SW480 (cell line): ENCODE measurements at places on chromosomes 11 and 22.

- no peak for DNase-seq
Observed at GRCh38 chr22:19596680-19597398, 72.6 kb upstream of the CLDN5 start.

DNA sequence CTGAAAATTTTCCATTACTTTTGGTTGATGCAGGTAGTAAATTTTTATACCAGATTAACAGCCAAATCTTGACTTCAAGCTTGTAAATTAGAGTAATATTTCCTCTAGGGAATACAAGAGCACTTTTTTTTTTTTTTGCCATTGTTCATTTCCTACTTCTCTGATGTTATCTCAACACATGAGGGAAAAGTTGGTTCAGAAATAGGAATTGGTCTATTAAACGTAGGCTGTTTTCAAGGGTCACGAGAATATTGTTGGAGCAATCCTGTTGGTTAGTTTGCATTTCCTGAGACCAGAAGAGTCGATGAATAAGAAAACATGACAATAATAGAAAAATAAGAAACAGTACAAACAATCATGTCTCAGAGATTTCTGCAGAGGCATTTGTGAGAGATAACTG, 453.9 kb upstream of the CCDC179 start:
- DNase-seq = no peak

- no peak for DNase-seq
Observed at GRCh38 chr11:12259956-12260355, 117.4 kb upstream of the PARVA start.

- DNase-seq = peak; percentile 73
Observed at GRCh38 chr22:21642584-21643448, 714 bp downstream of the SDF2L1 start.

DNA sequence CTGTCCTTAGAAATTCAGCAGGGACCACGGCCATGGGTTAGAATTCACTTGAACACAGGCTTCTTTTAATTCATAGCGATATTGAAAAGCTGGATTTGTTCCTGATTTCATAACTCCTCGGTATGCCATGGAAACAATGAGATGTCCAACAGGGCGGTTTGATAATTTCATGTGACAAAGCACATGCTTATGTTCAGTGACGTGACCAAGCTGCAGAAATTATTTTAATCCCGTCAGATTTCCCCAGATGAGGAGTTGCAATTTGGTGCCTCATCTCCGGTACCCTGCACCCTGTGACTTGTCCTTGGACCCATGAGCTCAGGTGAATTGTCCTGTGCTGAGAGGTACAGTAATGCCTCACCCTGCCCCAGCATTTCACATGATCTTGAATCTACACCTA, 81.7 kb downstream of the C11orf91 start:
- DNase-seq = no peak

DNA sequence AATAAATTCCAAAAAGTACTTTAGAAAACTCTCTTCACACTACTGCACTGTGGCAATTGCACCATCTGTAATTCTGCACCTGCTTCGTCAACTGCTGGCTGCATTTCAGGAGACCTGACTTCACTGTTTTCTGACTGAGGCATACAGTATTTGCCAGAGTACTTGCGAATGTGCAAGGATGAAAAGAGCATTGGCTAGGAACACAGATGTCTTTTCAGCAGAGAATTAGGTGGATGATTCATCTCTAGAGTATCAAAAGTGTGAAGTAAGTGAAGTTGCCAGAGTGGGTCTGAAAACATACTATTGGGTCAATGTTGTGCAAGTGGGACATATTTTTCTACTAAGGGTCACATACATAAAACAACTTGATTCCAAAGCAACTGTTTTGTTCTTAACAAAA, 427.5 kb upstream of the CCDC90B start:
- DNase-seq = no peak

GRCh38 chr11:65789230-65790103, 2.6 kb downstream of the OVOL1 start:
- DNase-seq = no peak

- DNase-seq = peak; percentile 11
Observed at GRCh38 chr11:130644187-130644586, 195.7 kb downstream of the ADAMTS15 start.

DNA sequence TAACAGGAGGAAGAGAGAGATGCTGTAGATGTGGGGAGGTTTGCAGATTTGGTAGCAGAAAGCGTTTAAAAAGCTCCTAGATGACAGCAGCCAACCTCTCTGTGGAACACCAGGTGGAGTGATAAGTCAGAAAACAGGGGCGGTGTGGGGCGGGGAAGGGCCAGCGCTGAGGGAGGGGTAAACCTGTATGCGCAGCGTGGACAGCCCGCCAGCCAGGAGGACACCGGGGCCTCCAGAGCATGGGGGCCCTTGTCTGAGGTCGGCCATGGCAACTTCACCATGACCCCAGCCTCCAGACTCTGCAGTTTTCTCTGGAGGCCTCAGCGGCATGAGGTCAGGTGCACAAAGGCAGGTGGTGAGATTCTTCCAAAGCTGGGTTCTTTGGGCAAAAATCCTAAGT, 423.7 kb downstream of the BRD1 start:
- no peak for DNase-seq

- DNase-seq = no peak
Observed at GRCh38 chr11:18313965-18314763, 7.8 kb downstream of the HPS5 start.

DNA sequence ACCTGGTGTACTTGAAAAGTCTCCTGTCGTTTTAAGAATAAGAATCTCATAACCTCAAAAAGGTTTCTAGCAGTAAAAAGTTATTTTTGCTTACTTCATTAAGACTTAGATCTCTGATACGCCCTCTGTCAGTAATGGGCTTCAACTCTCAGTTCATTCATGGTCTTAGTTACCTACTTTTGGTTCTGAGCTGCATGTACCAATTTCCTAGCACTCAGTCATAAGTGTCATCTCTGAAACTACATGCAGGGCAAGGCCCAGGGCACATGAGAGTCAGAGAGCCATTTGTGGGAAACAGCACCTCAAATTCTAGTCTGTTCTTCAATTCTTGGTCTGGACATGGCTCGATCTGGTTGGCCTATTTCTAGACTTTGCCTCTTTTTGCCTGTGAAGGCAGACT, 838.4 kb downstream of the FAM181B start:
- no peak for DNase-seq

DNA sequence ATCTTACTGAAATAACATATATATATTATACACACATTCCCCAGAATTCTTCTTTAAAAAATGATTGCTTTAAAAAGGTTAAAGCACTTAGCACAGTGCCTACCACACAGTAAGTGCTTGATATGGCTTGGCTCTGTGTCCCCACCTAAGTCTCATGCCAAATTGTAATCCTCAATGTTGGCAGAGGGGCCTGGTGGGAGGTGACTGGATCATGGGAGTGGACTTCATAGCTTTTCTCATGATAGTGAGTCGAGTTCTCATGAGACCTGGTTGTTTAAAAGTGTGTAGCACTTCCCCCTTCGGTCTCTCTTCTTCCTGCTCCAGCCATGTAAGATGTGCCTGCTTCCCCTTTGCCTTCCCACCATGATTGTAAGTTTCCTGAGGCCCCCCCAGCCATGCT, 6.2 kb downstream of the CRYAB start:
- DNase-seq = no peak

GRCh38 chr11:10352921-10353550, 48.2 kb downstream of the ADM start:
- no peak for DNase-seq

DNA sequence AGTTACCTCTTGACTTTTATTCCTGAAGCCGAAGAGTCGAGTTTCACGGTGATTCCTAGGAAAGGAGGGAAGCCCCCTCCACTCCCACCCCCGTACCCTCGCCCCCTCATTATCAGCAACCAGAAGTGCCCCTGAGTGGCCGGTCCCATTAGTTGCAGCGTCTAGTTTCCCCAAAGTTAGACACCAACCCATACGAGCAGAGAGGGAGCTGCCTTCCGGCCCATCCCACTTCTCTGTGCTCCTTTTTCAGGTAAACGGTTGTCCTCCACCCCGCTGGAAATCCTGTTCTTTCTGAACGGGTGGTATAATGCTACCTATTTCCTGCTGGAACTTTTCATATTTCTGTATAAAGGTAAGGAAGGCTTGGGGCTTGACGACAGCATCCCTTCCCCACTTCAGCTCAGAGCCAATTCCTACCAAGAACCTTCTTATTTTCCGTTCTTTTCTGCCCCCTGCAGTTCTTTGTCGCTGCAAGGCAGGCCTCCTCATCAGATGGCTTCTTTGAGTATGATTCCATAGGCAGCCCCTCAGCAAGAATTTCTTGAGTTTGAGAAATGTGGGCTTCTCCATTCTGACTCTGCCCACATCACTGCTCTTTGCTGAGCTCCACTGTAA, 701 bp downstream of the TMEM216 start:
- DNase-seq = peak; percentile 12

- DNase-seq = no peak
Observed at GRCh38 chr11:64379160-64379559, 20.2 kb downstream of the RPS6KA4 start.

- no peak for DNase-seq
Observed at GRCh38 chr11:126331286-126331685, 24.2 kb upstream of the ST3GAL4 start.
